ENCODE measurements at places on chromosomes 1 and 21.

DNA sequence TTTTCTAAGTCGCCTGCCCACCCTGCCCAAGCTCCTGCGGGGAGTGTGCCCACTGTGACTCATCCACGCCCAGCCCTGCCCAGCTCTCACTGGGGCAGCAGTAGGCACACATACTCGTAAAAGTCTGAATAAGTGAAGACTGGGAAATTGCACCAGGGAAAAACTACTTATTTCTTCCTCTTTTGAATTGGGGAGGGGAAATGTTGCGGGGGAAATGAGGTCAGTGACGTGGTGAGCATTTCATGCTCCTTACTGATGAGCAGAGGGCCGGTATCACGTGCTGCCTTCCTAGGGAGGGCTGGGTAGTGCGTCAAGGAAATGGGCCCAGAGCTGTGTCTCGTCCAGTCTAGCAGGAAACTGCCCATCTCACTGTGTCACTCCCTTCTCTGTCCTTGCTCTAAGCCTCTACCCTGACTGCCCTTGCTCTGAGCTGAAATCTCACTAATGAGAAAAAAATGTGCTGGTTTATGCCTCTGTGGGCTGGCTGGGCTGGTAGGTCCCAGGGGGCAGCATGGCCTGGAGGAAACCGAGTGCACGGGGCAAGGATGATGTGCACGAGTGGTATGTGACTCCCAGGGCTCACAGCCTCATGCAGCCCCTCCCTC lies 13.5 kb upstream of the TNFRSF1B start:
- no peak for DNase-seq

DNA sequence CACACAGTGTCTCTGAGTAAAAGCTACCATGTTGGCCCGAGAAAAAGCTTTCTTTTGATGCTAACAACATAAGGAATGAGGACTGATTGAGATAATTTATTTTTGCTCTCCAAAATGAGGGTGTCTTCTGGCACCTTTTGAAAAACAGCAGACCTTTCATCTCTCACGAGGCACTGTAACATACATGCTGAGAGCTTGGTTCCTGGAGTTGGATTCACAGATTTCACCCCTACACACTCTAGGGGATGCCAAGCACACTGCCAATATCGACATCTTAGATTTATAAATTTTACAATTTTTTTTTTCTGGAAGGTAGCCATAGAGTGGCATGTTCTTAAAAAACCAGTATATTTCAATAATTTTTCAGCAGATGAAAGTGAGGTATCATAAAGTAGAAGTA lies 408.3 kb downstream of the DSCAM start:
- no peak for DNase-seq

- DNase-seq = no peak
Measured at GRCh38 chr1:76939817-76940216, 72.5 kb downstream of the ST6GALNAC5 start.

GRCh38 chr1:42379794-42380585 lies 602 bp upstream of the RIMKLA start:
- DNase-seq = no peak

DNA sequence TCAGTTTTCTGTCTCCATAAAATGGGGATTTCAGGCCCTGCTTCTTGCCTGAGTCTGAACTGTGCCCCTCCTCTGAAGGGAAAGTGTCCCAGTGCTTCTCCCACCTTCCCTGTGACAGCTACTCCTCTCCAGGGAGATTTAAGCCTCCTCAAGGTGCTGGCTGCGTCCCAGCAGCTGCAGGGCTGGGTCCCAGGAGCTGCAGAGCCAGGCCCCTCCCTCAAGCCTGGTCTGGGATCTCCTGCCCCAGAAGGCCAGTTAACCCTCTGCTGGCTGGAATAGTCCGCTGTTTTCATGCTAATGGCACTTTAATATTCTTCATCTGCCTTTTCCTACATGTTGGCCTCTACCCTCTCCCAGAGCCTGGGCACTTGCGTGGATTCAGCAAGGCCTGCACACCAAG lies 99.0 kb downstream of the PLXNA2 start:
- no peak for DNase-seq

GRCh38 chr1:108075055-108075454 lies 110.1 kb upstream of the VAV3 start:
- no peak for DNase-seq

- no peak for DNase-seq
Measured at GRCh38 chr1:76302711-76303339, 228.3 kb downstream of the ST6GALNAC3 start.

- no peak for DNase-seq
Measured at GRCh38 chr1:183958958-183959357, 78.6 kb downstream of the COLGALT2 start.

DNA sequence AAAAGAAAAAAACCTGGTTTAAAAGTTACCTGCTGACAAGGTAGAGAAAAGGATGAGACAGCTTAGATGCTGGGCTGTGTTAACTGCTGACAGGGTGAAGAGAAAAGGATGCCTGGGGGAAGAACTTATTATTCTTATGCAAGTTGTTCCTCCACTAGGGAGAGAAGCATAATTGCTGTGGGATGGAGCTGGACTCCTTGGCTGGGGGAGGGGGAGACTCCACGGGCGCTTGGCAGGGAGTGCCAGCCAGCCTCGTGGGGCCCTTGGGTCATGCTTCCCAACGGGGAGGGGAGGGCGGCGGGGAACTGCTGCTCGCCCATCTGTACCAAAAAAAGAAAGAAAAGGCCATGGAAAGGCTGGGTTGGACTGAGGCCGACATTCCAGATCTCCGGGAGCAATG lies 47.2 kb downstream of the SYCP1 start:
- DNase-seq = no peak

- DNase-seq = no peak
Measured at GRCh38 chr1:218664385-218665170, 319.4 kb downstream of the TGFB2 start.

- no peak for DNase-seq
Measured at GRCh38 chr1:102252731-102253505, 256.2 kb upstream of the OLFM3 start.

- no peak for DNase-seq
Measured at GRCh38 chr1:56966698-56966999, 834 bp upstream of the C8B start.

DNA sequence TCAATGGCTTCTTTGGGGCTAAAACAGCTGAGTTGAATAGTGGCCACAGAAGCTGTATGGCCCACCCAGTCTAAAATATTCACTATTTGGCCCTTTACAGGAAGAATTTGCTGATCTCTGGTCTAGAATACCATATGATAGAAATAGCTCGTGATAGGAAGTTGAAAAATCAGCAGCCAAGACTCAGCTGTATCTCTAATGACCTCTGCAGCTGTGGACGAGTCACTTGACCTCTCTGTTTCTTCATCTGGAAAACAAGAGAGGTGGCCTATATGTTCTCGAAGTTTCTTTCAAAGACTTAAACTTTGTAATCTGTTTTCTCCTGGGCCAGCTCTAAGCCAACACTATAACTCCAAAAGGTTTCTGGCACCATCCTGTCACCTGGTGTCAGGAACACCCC lies 129.2 kb downstream of the ZBTB18 start:
- DNase-seq = no peak

DNA sequence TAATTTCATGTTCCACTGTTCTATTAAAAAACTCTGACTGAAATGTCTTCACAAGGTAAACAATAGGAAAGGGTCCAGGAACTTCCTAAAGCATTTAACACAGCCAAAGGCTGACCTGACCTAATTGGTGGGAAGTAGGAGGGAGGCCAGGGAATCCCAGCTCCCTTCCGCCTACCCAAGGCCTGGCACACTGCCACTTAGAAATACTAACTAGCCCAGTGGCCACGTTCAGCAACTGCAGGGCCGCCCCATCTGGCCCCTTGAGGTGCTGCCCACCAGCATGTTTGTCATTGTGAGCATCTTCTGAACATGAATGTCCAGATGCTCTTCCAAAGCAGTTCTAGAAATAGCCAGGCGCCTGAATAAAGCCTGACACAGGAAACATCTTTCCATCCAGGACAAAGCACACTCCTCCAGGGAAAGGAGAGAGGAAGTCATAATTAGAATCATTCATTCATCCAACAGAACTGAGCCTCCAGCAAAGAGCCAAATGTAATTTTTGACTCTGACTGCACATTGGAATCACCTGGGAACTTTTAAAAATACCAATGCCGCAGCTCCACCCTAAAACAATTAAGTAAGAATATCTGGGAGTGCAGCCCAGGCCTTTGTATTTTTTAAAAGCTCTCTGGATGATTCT lies 44.6 kb upstream of the BCL9 start:
- DNase-seq = peak; percentile 18

DNA sequence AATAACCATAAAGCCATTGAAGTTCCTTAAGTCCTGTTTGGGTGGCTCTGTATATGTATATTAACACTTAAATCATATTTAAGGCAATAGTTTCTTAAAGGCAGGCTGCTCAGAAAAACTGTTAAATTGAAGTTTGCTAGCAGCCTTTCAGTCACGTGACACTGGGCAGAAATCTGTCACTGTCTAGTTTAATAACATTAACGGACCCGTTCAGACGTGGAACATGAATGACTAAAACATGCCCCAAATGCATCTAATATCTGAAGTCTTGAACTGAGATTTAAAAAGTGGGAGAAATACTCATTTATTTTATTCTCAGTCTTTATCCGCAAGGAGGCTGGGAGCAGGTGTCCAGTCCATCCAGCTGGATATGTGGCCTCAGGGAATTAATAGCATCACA lies 3.3 kb upstream of the SPATA1 start:
- DNase-seq = no peak

GRCh38 chr1:23341931-23342692 lies 2.0 kb downstream of the HNRNPR start:
- no peak for DNase-seq

DNA sequence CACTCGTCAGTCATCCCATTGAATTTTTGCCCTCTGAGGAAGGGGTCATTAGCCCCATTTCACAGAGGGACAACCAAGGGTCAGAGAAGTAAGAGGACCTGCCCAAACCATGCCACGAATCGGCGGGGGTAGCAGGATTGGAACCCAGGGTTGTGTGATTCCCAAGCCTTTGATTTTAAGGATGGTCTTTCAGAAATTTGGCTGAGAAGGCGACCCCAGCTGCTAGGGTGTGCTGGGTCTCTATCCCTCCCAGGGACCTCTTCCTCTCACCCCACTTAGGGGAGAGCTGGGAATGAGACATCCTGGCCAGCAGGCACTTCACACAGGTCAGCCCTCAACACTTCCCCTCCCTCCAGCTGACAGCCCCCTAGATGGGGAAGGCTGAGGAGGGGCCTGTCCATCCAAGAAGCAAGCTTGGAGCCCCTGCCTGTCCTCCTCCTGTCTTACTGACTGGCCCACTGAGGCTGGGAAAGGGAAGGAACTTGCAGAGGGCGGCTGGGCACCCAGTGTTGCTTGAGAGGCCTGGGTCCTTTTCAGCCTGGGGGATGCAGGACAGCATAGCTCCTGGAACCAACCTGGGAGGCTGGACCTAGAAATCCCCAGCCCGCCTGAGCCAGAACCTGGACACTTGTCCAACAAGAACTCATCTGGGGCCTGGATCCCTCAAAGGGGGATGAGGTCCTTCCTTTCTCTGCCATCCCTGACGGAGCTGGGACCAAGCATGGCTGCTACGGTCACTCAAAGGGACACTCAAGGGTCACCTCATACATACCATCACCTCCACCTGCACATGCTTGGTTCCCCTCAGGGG lies 1.7 kb downstream of the SDC3 start:
- no peak for DNase-seq

- no peak for DNase-seq
Measured at GRCh38 chr1:88984569-88984968, 7.9 kb downstream of the KYAT3 start.

GRCh38 chr21:37742115-37742514 lies 174.1 kb downstream of the KCNJ6 start:
- DNase-seq = no peak

GRCh38 chr1:54003249-54003646 lies 14.7 kb downstream of the LDLRAD1 start:
- DNase-seq = no peak

DNA sequence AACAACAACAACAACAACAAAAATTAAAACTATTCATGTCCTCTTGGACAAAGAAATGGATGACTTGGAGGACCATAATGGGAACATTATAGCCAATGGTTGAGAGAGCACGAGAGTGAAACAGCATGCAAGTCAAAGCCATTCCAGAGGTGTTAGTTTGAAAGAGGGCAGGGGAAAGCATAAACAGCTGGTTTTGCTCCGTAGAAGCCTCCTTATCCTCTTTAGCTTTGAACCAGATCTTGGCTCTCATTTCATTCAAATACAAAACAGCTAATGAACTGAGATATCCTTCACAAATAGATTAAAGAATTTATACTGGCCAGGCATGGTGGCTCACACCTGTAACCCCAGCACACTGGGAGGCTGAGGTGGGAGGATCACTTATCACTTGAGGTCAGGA lies 8.7 kb upstream of the SMG7 start:
- no peak for DNase-seq

DNA sequence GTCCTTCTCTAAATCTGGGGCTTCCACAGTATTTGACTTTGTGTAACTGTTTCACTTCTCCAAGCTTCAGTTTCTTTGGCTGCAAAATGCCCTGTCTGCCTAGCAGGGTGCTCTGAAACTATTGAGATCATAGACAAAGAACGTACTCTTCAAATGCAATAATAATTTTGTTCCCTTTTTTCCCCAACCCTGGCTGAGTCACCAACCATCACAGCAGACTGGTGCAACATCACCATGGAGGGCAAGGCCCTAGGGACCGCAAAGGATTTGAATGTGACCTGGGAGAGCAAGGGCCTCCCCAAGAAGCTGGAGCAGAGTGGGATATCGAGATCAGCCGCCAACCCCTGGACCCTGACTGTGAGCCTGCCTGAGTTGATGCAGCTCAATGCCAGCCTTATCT lies 115.0 kb downstream of the FCRL5 start:
- no peak for DNase-seq
